GM23248 (cell line): ENCODE measurements at places on chromosomes 4 and X.

GRCh38 chrX:7244405-7244804 is 96.5 kb upstream of the PUDP start:
- DNase-seq = no peak

DNA sequence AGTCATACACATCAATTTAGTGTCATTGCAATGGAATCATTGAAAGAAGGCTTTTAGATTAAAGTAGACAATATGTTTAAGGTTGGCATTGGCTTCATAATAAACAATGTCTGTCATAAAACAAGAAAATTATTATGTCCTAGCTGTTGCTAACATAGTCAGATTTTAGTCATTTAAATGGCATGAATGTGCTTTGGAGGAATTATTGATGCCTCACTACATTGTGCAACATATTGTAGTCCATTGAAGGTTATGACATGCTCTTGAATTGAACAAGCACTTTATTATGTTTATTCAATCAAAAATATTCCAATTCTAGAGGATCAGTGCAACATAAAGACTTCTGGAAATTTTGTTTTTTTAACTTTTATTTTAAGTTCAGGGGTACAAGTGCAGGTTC is 489.8 kb upstream of the AMOT start:
- DNase-seq = peak; percentile 54

DNA sequence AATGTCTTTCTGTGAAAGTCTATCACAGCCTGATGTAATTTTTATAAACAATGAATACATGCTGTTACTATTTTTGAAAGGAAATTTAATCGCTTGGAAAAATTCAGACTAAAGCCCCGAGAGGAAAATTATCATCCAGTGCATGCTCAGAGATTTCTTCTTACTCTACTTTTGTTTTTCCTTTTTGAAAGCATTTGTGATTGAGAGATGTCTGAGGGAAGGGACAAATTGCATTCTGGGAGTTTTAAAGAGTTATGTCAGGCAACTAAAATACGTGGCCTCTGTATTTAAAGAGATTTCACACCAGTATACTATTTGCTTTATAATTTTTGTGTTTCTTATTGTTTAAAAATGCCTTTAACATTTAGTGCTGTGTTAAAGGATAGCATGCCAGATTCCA is 1.4 kb upstream of the ZFX start:
- DNase-seq = no peak

DNA sequence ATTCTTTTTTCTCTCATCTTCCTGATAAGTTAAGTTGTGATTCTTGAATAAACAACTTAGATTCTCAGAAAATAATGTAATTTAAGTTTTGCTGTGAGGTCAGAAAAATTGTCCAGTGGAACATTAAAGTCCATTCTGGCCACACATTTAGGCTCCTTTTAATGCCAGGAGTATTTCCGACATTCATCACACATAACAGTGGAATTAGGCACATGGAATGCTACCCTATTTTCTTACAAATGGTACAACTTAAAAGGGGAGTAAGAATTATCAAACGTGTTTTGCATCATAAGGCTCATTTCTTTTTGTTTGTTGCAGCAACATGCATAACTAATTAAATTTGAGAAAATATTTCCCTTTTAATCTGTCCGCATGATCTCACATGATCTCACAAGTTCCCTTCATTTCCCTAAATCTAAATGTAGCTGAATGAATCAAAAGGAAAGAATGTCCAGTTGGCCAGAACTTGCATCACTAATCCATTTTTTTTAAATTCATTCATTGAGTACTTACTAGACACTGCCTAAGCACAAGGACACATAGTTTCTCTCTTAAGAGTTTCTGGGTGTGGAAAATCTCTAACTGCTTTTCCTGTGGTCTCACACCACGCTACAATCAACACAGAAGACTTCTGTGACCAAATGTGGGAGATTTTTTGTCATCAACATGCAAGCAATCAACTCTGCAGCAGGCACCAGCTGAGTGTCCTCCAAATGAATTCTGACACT is 22.0 kb downstream of the SPARCL1 start:
- DNase-seq = peak; percentile 91

GRCh38 chr4:185573651-185574199 is 38.4 kb upstream of the PDLIM3 start:
- DNase-seq = peak; percentile 80

DNA sequence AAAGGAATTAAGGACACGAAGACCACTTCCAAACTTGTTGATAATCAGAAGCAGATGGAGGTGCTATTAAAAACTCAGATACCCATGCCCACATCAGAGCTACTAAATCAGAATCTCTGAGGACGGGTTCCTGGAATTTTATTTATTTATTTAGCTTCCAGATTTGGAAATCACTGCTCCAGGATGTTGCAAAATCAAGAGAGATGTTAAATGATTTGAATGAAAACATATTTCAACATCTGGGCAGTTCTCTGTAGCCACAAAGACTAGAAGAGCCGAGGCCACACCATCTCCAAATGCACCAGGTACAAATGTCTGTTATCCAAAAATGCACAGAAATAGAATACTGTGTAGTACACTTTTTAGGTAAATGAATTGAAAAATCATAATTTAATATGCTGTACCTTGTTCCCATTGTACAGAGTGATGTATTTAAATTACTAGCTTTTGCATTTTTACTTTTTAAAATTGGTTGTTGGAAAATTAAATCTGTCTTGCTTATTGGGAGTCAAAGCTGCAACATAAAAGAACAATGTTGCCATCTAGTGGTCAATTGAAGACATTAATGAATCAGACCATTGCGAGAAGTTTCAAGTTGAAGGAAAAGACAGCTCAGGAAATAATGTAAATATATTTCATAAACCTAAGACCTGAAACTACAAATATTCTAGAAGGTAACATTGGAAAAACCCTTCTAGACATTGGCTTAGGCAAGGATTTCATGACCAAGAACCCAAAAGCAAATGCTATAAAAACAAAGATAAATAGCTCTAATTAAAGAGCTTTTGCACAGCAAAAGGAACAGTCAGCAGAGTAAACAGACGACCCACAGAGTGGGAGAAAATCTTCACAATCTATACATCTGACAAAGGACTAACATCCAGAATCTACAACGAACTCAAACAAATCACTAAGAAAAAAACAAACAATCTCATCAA is 151.3 kb upstream of the TTC29 start:
- peak; percentile 70 for DNase-seq

DNA sequence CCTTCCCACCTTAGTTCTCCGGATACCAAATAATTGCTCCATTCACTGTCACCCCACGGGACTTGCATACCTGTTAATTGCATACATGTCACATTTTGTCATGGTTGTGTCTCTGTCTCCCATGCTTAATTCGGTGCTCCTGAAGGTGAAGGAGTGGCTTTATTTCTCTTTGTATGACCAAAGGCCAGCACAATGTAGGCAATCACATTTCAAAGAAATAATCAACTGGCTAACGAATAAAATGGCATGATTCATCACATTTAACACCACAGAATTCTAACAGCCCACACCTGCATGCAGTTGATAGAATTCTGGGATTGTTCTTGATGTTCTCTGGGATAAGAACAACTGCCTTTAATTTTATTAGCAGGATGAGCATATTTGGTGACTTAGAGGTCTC is 59.3 kb downstream of the ATXN3L start:
- DNase-seq = no peak

GRCh38 chrX:41822892-41823291 is 98.9 kb downstream of the GPR82 start:
- DNase-seq = no peak

DNA sequence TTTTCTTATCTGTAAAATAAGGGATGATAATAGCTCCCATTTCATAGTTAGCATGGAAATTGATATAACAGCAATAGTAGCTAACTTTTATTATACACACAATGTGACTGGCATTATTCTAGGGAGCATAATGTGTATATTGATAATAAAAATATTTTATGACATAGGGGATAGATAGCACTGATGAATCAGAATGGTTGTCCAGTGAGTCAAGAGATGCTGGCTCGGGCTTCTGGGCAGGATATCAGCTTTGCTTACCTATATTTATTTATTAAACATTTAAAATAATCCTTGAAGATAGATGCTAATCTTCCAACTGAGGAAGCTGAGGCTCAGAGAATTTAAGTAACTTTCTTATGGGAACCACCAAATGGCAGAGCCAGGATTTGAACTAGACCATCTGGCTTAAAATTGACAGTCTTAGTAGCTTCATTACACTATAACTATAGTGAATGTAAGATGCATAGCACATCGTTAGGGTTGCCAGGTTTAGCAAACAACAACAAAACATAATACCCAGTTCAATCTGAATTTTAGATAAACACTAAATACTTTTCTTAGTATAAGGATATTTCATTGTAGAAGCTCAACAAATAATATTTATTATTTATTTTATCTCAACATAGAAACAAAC is 2.7 kb downstream of the AFP start:
- DNase-seq = no peak

- peak; percentile 80 for DNase-seq
Observed at GRCh38 chr4:73662709-73663546, 42.7 kb upstream of the RASSF6 start.

DNA sequence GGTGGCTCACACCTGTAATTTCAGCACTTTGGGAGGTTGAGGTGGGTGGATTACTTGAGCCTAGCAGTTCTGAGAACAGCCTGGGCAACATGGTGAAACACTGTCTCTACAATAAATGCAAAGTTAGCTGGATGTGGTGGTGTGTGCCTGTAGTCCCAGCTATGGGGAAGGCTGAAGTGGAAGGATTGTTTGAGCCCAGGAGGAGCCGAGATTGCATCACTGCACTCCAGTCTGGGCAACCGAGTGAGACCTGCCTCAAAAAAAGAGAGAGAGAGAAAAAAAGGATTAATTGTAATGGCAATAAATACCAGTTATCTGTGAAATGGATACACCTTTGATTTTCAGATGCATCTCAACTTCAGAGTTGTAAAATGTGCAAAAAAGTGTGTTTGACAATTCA is 58.8 kb downstream of the SPRY1 start:
- no peak for DNase-seq

- no peak for DNase-seq
Observed at GRCh38 chrX:134338527-134338926, 101.5 kb downstream of the CCDC160 start.

DNA sequence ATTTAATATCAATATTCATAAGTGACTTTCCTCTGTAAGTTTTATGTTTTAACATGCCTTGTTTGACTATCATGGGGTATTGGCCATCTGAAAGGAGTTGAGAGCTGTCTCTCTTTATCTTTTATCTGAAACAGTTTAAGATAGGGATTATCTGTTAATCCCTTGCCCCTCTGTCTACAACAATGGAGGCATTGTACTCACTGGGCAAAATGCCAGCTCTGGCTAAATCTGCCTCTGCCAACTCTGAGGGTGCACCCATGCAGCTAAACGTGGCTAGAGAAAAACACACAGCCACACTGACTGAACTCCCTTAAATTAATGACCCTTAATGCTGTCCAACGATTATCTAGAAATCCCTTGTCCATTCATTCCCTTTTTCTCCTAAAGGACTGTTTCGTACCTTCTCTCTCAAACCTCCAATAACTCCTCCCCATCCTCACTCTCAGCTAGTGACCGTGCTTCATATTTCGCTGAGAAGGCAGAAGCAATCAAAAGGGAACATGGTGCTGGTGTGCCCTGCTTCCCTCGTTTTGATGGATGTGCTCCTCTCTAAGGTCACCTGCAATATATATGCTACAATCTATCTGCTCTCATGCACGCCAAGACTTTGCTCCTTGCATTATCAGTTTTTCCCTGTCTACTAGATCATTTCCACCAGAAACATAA is 10.3 kb downstream of the PHKA2 start:
- no peak for DNase-seq

DNA sequence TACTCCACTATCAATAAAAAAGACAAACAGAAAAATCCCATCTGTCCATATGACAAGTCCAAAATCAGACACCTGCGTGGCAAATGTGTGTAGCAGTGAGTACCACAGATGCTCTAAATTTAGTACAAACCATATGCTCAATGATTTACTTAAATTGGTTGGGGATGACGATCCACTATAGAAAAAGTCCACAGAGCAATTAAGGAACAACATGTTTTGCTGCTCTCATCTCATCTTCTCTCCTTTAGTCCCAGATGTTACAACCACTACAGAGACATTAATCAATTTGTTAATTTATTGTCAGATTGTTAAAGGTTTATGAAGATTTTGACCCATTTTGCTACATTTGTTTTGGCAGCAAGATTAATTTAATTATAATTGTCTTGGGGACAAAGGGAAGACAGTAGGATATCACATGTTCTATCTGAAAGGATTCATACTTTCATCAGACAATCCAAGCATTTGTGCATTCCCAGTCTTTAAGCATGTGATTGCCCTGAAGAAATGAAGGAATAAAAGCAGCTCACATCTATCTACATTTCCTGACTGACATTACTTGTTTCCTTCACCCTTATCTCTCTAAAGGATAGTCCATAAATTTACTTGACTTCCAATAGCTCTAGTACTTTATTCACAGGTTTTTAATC is 2268.1 kb downstream of the PCDH7 start:
- no peak for DNase-seq

DNA sequence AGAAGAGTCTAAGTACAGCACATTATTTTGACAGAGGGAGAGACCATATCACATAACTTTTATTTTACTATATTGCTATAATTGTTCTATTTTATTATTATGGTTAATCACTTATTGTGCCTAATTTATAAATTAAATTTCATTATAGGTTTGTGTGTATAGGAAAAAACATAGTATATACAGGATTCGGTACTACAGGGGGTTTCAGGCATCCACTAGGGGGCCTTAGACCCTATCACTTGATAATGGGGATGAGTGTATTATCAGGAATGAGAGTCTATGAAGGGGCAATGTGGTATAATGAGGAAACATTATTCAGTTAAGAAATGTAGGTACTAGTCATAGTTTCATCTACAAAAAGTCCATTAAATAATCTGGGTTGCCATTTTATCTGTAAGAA is 833.1 kb downstream of the C4orf33 start:
- no peak for DNase-seq

DNA sequence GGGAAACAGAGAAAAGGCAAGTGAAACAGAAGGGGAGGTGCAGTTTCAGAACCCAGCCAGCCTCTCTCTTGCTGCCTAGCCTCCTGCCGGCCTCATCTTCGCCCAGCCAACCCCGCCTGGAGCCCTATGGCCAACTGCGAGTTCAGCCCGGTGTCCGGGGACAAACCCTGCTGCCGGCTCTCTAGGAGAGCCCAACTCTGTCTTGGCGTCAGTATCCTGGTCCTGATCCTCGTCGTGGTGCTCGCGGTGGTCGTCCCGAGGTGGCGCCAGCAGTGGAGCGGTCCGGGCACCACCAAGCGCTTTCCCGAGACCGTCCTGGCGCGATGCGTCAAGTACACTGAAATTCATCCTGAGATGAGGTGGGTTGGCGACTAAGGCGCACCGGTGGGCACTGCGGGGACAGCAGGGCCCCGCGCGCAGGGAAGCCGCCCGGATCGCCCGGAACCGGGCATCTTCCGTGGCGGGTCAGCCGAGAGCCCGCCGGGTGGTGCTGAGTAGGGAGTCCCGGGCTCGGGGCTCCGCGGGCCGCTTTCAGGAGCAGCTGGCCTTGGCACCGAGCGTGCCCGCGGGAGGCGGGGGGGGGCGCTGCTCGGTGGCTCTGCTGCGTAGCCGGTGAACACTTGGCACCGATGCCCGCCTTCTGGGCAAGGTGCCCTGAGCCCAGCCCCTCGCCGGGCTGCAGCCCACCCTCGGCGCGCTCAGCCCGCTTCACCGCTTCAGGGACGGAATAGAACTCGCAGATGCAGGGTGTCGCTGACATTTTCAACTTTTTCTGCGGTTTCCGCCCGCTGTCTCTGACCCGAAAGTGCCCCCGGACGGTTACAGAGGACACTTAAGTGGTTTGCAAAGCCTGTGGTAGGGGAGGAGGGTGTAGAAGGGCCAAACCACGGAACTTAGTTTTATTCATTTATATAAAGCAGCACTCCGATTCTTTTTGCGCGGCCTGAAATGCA is at the start of gene CD38:
Gene CD38 (plus strand): TSS at position 40 of the 953 bp plus-strand sequence. CDS start 87 bp downstream, at position 127.
- DNase-seq = peak; percentile 41
